ENCODE measurements at places on chromosomes 1 and 21. TPM values are rescaled to one million over a fixed set of nuclear protein-coding genes. Genes with fewer than 3 reads are reported as not detected.

- no peak for DNase-seq
Measured at GRCh38 chr1:76288758-76289483, 214.4 kb downstream of the ST6GALNAC3 start.

DNA sequence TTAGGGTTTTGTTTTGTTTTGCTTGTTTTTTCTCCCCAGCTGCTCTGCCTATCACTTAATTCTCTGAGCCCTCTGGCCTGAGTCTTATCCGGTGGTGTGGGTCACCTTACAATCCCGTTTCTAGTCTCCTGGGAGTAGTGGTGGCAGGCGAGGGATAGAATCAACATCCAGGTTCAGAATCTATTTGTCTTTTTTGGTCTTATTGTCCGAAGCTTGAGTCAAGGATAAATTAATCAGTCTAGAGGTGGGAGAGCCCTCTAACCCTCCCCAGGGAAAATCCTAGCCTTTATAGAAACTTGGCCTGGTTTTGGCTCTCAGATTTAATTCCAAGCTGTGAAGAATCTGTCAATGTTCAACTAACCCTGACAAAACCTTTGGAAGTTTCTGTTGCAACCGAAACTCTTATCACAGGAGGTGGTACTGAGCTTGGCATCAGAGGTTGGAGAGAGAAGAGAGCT, 246.3 kb downstream of the FGGY start:
- no peak for DNase-seq

Gene PGM1
- 17.3 TPM for total RNA-seq

GRCh38 chr1:6384962-6385361, 8.6 kb downstream of the ACOT7 start:
- no peak for DNase-seq

- no peak for DNase-seq
Measured at GRCh38 chr1:242629396-242629795, 104.9 kb upstream of the PLD5 start.

All from T-cell (primary cell).